ENCODE measurements at places on chromosomes 5 and 9. TPM values are rescaled to one million over a fixed set of nuclear protein-coding genes. Genes with fewer than 3 reads are reported as not detected.

DNA sequence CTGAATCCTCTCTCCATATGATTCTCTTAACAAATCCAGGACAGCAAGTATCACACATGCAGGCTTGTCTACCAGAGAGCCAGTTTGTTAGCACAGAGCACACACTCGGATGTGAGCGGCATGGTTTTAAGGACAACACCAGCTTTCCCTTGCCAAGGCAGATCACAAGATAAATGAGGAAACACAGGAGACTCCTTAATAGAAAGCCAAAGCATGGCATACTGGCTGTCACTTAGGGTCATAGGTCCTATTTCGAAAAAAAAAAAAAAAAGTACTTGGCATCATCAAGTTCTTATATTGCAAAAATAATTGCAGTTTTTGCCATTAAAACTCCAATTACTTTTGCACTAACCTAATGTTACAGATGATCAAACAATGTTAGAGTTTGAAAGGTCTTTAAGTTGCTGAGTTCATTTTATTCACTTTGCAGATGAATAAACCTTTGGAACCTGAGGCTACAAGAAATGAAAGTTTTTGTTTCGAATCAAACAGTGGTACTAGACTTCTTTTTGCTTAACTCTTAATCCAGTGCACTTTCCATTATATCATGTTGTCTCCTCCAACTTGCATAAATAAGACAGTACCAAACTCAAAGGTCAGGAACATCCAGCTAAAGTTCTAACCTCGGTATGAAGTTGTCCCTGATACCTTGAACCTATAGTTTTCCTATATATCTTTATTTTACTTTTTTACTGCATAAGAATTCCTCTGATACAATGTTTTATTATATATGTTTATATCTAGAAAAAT is 138.5 kb downstream of the MPDZ start:
- no peaks in the 10 kb centered on the region for H3K27me3 ChIP-seq
- H3K27ac ChIP-seq, result peak overlapping the region; percentile 74
- peak; percentile 30 for DNase-seq
- peaks cover 21% of the 10 kb centered on the region for H3K4me1 ChIP-seq
- H3K36me3 ChIP-seq, result peaks cover 7% of the 10 kb centered on the region

- no peak for DNase-seq
- H3K27ac ChIP-seq, result no peak overlapping the region
- no peaks in the 10 kb centered on the region for H3K36me3 ChIP-seq
- no peak overlapping the region for H3K4me3 ChIP-seq
- H3K27me3 ChIP-seq, result no peaks in the 10 kb centered on the region
Measured at GRCh38 chr5:93151896-93152295, 429.1 kb downstream of the NR2F1-AS1 start.

GRCh38 chr5:177557796-177558195 is 3.4 kb upstream of the FAM193B start:
- H3K27me3 ChIP-seq, result no peaks in the 10 kb centered on the region
- peaks cover 7% of the 10 kb centered on the region for H3K4me1 ChIP-seq
- no peaks in the 10 kb centered on the region for H3K36me3 ChIP-seq
- H3K4me3 ChIP-seq, result no peak overlapping the region

SV2C gene
- total RNA-seq, result not detected

PCDHGB7 gene
- 14.8 TPM for total RNA-seq

IL12B gene
- not detected for total RNA-seq

- H3K4me3 ChIP-seq, result no peak overlapping the region
- no peaks in the 10 kb centered on the region for H3K27me3 ChIP-seq
- DNase-seq, result no peak
Measured at GRCh38 chr5:27434335-27434734, 395.9 kb upstream of the CDH9 start.

- no peak for DNase-seq
- no peak overlapping the region for H3K4me3 ChIP-seq
- no peak overlapping the region for H3K27ac ChIP-seq
- H3K4me1 ChIP-seq, result no peaks in the 10 kb centered on the region
- no peaks in the 10 kb centered on the region for H3K27me3 ChIP-seq
- no peaks in the 10 kb centered on the region for H3K36me3 ChIP-seq
Measured at GRCh38 chr9:135614821-135615665, 24.3 kb downstream of the GLT6D1 start.

CLIC3 gene
- total RNA-seq, result 33.3 TPM

GRCh38 chr9:84153885-84154284 is 173.3 kb downstream of the RMI1 start:
- H3K36me3 ChIP-seq, result no peaks in the 10 kb centered on the region
- H3K4me3 ChIP-seq, result 0 out of 2 replicates have a peak overlapping the region, but pooled peaks have one; percentile 9
- H3K27me3 ChIP-seq, result no peaks in the 10 kb centered on the region
- H3K4me1 ChIP-seq, result peaks cover 21% of the 10 kb centered on the region

DCTN4 gene
- 47.1 TPM for total RNA-seq

Measured in GM23248 (cell line).